Immature natural killer cell (primary cell): ENCODE measurements at places on chromosomes 5 and 9. TPM values are rescaled to one million over a fixed set of nuclear protein-coding genes. Genes with fewer than 3 reads are reported as not detected.

Gene RELL2
- polyA plus RNA-seq = 1.0 TPM

GRCh38 chr5:158301186-158301585, 442.2 kb upstream of the CLINT1 start:
- H3K4me1 ChIP-seq = no peaks in the 10 kb centered on the region
- no peak for DNase-seq
- no peaks in the 10 kb centered on the region for H3K27me3 ChIP-seq
- H3K27ac ChIP-seq = no peak overlapping the region
- H3K36me3 ChIP-seq = no peaks in the 10 kb centered on the region

DNA sequence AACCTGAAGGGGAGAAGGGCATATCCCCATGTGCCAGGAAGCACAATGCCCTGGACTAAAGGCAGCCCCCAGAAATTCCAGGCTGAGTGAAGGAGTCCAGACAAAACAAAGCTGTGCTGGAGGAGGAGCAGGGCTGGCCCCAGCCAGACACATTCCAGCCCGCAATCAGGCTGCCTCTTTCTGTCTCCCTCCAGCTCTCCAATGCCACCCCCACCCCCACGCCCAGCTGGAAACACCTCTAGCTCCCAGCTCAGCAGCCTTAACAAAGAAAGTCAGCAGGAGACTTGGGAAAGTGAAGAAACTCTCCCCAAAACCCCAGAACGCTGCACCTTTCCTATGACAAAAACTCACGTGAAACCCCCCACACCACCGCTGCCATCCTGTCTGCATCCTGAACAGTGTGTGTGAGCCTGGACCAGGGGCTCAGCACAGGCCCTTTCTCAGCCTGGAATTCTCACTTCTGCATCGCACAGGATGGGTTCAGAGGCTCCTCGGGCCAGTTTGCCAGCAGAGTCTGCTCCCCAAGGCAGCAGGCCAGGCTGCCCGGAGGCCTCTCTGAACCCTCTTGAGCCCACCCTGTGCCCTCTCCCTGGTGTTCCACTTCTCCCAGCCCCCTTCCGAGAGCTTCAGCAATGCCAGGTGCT, 96.2 kb upstream of the ICE1 start:
- H3K27ac ChIP-seq = no peak overlapping the region
- no peaks in the 10 kb centered on the region for H3K4me1 ChIP-seq
- no peaks in the 10 kb centered on the region for H3K36me3 ChIP-seq
- H3K27me3 ChIP-seq = peaks cover 2% of the 10 kb centered on the region

- H3K4me1 ChIP-seq = no peaks in the 10 kb centered on the region
- H3K27me3 ChIP-seq = no peaks in the 10 kb centered on the region
- H3K4me3 ChIP-seq = no peak overlapping the region
- no peak overlapping the region for H3K27ac ChIP-seq
- no peaks in the 10 kb centered on the region for H3K36me3 ChIP-seq
- DNase-seq = no peak
Measured at GRCh38 chr9:134515026-134515821, 126.4 kb upstream of the COL5A1 start.

Gene ANKS6
- 3.2 TPM for polyA plus RNA-seq

Gene DRD1
- not detected for polyA plus RNA-seq

DNA sequence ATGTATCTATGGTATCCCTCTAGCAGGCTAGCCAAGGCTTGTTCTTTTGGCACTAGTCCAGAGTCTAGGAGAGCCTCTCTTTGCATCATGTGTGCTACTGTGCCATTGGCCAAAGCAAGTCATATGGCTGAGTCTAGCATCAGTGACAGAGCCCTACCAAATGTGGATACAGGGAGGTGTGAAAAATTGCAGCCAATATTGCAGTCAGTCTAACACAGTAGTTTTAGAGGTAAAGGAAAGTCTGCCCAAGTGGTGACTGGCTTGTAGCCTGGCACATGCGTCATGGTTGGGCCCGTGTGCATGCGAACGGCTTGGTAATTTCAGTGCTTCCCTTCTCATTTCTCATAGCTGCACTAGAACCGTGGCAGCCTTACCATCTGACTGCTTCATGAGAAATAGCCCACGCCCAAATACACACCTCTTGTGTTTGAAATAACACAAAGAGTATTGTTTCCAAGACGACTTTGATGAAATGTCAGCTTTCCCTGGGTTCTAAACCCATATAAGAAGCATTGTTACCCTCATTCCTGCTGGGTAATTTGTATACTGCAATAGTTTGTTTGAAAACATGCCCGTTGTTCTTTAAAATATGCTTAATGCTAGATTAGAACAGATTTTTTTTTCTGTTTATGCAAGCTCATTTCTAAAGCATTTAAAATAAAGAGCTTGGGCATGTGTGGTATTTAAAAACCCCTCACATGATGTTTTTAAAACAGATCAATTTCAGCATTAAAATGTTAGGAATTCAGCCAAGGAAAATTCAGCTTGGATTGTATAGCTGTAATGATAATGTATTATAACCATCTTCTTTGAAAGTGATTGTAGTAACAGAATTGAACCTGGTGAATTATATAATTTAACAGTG, 113.2 kb downstream of the TLE4 start:
- no peak for DNase-seq
- H3K27ac ChIP-seq = no peak overlapping the region
- peaks cover 78% of the 10 kb centered on the region for H3K4me1 ChIP-seq
- H3K4me3 ChIP-seq = no peak overlapping the region

Gene PTGDS
- polyA plus RNA-seq = 93.2 TPM

- no peak overlapping the region for H3K27ac ChIP-seq
- no peaks in the 10 kb centered on the region for H3K4me1 ChIP-seq
- H3K36me3 ChIP-seq = no peaks in the 10 kb centered on the region
- no peak overlapping the region for H3K4me3 ChIP-seq
- no peak for DNase-seq
- peaks cover 3% of the 10 kb centered on the region for H3K27me3 ChIP-seq
Measured at GRCh38 chr9:117120061-117120460, 294.8 kb downstream of the ASTN2 start.

Gene IFNA2
- not detected for polyA plus RNA-seq

- DNase-seq = no peak
- H3K27me3 ChIP-seq = peaks cover 12% of the 10 kb centered on the region
- H3K4me1 ChIP-seq = no peaks in the 10 kb centered on the region
- no peak overlapping the region for H3K4me3 ChIP-seq
- no peak overlapping the region for H3K27ac ChIP-seq
Measured at GRCh38 chr9:135155396-135155795, 67.9 kb downstream of the OLFM1 start.

GRCh38 chr5:178314061-178314660, 81.6 kb upstream of the PHYKPL start:
- no peak for DNase-seq
- no peak overlapping the region for H3K27ac ChIP-seq
- no peak overlapping the region for H3K4me3 ChIP-seq
- H3K4me1 ChIP-seq = no peaks in the 10 kb centered on the region
- H3K36me3 ChIP-seq = no peaks in the 10 kb centered on the region
- peaks cover 2% of the 10 kb centered on the region for H3K27me3 ChIP-seq

Gene BASP1
- polyA plus RNA-seq = 1.6 TPM

GRCh38 chr5:16883176-16883575, 52.9 kb downstream of the MYO10 start:
- no peak for DNase-seq
- no peaks in the 10 kb centered on the region for H3K4me1 ChIP-seq
- H3K27ac ChIP-seq = no peak overlapping the region
